C1 segment of cervical spinal cord (tissue), 14 donors: ENCODE measurements at places on chromosomes 6 and 20.

DNA sequence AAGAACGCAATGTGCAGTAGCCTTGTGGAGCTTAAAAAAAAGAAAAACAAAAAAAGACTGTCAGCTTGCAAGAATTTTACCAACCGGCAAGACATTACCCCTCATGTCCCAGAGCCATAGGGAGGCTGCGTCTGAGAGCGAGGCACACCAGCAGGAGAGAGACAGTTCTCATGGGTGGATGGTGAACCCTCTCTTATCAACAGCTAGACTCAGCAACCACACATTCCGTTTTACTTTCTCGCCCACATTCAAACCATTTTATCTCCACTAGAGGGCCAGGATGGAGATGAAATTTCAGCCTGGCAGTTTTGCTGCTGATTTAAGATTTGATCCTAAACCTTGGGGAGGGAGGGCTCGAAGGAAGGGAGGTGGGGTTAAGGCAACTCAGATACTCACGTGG is 247.0 kb downstream of the ATXN1 start:
- DNase-seq: no peak

GRCh38 chr6:13508711-13509705 is 21.6 kb upstream of the GFOD1 start:
- DNase-seq: no peak

DNA sequence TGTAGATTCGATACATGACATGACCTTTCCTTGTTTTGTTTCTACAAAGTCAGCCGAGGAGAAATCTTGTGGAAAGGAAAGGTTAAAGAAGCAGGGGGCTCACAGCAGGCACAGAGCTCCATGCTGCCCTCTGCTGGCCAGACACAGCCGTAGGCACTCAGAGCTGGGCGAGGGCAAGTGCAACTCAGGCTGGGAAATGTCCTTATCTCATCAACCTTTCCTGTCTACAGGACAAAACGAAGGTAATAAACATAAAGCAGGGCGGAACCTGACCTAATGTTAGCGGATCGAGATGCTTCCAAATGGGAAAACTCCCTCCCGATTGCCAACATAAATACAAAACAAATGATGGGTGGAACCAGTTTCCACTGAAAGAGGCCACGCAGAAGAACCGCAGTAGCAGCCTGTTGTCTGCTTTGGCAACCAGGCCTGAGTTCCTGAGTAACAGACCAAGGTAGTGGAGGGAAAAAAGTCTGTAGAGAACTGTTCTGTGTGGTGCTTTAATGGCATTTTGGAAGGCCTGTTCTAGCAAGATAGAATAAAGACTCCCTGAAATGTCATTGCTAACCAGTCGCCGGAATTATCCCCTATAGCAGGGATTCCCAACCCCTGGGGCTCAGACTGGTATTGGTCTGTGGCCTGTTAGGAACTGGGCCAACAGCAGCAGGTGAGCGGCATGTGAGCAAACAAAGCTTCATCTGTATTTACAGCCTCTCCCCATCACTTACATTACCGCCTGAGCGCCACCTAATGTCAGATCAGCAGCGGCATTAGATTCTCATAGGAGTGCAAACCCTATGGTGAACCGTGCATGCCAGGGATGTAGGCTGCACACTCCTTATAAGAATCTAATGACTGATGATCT is 85.2 kb downstream of the MBOAT1 start:
- peak; percentile 11 for DNase-seq

DNA sequence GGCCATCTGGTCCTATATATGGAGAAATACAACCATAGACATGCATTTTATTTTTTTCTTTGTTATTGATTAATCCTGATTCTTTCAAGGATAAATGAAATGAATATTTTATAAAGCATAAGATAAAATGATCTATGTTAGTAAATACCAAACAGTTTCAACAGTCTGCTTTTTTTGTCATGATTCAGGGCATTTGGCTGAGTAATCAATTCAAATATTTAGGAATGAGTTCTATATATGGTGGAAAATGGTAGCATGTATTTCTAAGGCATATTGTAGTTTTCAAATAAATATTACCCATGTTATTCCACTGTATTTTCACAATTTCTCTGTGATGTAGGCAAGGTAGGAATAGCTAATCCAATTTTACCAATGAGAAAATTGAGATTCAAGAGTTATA is 287.5 kb upstream of the FKBP1C start:
- no peak for DNase-seq

GRCh38 chr20:36091561-36092397 is 62.8 kb upstream of the EPB41L1 start:
- DNase-seq: no peak

- DNase-seq: no peak
These were observed 46.8 kb downstream of the FARS2 start for GRCh38 chr6:5308066-5308465.

DNA sequence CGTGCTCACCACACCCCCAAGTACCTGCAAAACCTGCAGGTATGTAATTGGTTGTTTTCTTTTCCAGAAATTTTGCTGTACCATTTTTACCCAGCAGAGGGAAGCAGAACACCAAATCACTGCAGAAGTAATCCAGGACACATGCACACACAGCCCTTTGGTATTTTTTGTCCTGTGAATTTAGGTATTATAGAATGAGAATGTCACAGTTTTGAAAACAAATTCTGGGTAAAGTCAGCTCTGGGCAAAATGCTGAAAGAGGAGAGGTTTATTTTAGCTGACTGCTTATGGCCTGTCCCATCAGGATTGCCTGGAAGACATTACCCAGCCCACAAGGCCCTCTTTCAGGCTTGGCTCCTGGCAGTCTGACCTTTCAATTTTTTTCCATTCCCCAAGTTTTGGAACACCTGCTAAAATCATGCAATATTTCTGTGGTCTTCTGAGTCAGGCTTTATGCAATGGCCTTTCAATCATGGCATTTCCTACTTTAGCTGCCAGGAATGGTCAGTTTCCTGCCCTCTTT is 3.5 kb upstream of the EFHC1 start:
- DNase-seq: no peak

- DNase-seq: no peak
These were observed 3.2 kb upstream of the REPS1 start for GRCh38 chr6:138991206-138991605.

DNA sequence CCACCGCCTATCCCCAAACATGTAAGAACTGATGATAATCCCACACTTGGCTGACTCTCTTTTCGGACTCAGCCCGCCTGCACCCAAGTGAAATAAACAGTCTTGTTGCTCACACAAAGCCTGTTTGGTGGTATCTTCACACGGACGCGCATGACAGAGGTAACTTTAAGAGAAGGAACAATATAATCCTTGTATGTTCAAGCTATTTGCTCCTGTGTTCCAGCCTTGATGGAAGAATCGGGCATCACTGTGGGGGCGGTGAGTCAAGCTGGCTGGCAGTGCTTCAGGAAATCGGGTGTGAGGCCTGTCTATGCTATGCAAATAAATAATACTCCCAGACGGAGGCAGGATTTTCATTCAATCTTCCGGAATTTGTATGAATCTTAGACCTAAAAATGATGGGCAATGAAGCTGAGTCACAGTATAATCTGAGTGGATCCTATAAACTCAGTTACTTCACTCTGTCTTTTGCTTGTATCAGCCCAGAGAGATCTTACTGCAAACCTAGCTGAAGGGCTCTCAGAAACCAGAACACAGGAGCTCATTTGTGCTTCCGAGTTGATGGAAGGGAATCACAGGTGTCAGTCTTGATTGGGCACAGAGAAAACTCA is 45.2 kb upstream of the NT5E start:
- no peak for DNase-seq

GRCh38 chr6:3740551-3741476 is 10.7 kb downstream of the PXDC1 start:
- DNase-seq: no peak

GRCh38 chr20:60055740-60056139 is 97.5 kb downstream of the CDH26 start:
- peak; percentile 45 for DNase-seq

- no peak for DNase-seq
These were observed 42.3 kb downstream of the CCDC170 start for GRCh38 chr6:151536188-151536479.

GRCh38 chr6:93849857-93850256 is 430.5 kb upstream of the EPHA7 start:
- DNase-seq: no peak

GRCh38 chr20:63093966-63094766 is 87.4 kb upstream of the BHLHE23 start:
- DNase-seq: no peak

DNA sequence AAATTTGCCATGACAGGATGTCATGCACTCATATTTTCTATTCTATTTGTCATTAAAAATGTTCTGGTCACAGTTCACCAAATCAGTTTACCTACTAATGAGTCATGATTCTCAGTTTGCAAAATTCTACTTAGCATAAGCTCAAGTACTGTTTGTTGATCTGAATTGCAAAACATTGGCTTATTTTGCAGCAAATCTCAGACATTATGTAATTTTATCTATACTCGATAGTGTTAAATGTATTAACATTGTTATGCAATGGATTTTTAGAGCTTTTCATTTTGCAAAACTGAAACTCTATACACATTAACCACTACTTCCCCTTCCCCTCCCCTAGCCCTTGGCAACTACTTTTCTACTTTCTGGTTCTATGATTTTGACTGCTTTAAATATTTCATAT is 213.8 kb upstream of the ZFP64 start:
- no peak for DNase-seq

- DNase-seq: no peak
These were observed 101.9 kb downstream of the LIN28B start for GRCh38 chr6:105058846-105059245.

DNA sequence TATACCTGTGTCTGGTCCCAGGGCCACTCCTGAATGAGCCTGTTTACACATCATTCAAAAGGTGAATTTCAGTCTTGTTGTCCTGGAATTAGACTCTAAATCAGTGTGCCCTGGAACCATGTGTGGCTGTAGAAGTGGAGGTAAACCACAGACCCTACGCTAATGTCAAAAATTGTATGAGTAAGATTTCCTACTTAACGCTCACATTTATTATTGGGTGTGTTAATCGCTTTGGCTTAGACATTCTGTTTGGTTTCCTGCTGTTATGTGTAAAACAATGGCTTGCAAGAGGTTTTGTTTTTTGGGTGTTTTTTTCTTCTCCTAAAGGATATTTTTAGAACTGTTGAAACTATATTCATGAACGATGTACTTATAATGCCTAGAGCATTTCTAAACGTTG is 19.3 kb downstream of the PLCB1 start:
- DNase-seq: no peak

- no peak for DNase-seq
These were observed 20.5 kb downstream of the SLC35B3 start for GRCh38 chr6:8414844-8415243.

GRCh38 chr20:20333866-20334265 is 34.0 kb upstream of the INSM1 start:
- no peak for DNase-seq

GRCh38 chr20:6069669-6070068 is 15.8 kb upstream of the LRRN4 start:
- DNase-seq: no peak

DNA sequence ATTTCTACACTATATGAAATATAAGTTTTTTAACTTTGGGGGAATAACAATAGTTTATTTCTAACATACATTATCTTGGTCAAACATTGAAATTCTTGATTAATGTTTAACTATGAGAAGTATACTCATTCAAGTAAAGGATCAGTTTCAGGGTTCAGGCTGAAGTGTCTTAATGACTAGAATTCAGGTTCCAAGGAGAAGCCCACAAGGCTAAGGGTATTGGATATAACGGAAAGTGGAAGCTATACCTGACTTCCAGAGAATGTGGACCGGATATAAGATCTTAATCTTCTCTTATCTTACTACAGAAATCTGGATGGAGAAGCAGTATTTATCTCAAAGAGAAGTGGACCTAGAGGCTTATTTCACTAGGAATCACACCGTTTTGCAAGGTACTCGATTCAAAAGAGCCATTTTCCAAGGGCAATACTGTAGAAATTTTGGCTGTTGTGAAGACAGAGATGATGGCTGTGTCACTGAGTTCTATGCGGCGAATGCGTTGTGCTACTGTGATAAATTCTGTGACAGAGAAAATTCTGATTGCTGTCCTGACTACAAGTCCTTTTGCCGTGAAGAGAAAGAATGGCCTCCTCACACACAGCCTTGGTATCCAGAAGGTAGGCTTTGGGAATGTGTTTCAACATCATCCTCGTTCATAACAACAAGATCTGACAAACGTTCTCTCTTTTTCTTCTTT is at the start of gene TINAG:
Gene TINAG, plus strand, starts transcription at position 153 of the 697 bp plus-strand sequence. Its CDS starts 110 bp downstream, at position 263.
- no peak for DNase-seq

DNA sequence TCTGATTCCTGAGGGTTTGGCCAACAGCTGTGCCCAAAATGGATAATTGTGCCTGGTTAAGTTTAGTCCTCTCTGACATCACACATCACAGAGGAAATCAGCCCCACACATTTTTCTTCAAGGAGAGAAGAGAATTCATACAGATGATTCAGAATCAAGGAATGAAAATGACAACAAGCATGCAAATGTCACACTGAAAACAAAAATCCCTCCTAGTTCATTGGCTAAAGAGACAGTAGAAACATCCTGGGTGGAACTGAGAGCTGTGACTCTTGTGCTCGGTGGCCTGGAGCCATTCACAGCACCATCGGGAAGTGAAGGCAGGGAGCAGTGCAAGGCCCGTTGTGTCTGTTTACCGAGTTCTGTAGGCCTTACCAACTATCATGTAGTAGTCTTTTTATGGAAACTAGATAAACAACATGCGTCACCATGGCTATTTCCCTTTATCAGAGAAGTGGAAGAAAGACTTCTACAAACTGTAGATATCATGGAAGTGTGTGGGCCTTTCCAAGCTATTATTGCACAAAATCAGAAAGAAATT is 81.7 kb upstream of the TENT5A start:
- no peak for DNase-seq

GRCh38 chr20:34260208-34260942 is 19.2 kb downstream of the ASIP start:
- DNase-seq: no peak

DNA sequence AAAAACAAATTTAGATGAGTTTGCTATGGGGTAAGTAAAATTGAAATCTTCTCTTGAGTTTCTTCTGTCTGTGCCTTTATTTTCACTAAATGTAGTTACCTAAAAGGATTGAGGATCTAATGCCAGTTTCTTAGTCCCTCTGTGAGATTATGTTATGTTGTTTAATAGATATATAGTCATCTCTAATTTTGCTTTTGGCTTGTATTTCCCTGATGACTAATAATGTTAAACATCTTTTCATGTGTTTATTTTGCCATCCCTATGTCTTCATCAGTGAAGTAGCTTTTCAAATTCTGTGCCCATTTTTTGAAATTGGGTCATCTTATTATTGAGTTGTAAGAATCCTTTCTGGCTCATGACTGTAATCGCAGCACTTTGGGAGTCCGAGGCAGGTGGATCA is 13.7 kb downstream of the QRSL1 start:
- DNase-seq: no peak

DNA sequence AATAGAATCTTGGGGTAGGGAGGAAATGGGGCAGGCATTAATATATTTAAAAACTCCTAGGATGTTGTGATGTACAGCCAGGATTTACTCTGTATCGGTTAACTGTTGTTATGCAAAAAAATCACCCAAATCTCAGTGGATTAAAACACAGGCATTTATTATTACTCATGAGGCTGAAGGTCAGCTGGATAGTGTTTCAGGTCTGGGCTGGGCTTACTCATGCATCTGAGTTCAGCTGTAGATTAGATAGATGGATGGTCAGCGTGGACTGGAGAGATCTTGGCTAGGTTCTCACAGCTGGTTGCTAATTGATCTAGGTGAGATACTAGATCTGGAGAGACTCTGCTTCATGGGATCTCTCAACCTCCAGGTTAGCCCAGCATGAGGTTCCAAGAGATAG is 131.4 kb downstream of the BTBD3 start:
- no peak for DNase-seq

- no peak for DNase-seq
These were observed 167.1 kb downstream of the KIF6 start for GRCh38 chr6:39558079-39558478.

GRCh38 chr6:148134592-148134991 is 208.0 kb upstream of the SASH1 start:
- DNase-seq: no peak
